CD4-positive, alpha-beta T cell treated with Interferon alpha-2 for 1 hour (primary cell): ENCODE measurements at places on chromosomes 3 and 15.

DNA sequence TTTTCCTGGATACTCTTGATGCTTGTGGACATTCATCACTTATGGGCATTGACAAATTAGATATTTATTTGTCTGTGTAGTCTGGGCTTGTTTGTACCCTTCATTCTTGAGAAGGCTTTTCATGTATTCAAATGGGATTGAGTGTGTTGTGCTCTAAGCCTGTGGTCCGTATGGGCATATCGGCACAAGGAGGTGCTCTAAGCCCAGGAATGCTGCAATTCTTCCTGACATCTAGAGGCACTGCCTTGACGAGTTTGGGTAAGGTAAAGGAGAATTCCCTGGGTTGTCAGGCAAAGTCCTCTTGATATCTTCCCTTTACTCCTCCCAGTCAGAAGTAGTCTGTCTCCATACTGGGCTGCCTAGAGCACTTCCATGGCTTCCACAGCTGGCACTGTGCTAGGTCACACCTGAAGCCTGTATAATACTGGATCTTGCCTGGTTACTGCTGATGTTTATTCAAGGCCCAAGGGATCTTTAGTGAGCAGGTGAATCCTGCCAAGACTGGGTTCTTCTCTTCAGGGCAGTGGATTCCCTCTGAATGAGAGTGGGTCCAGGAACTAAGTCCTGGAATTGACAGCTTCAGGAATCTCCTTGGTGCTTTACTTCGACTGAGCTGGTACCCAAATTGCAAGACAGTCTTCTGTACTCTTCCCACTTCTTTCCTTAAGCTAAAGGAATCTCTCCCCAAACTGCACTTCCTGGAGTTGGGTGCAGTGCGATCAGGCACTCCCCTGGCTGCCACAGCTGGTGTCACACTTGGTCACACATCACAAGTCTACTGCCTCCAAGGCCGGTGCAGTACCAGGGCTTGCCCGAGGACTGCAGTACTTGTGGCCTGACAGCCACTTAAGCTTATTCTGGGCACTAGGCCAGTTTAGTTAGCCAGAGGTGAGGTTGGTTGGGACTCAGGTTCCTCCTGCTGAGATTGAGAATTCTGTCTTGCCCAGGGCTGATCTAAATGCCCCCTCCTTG is 46.0 kb downstream of the GALK2 start:
- DNase-seq: no peak

GRCh38 chr3:123533554-123534159 is 51.2 kb downstream of the HACD2 start:
- no peak for DNase-seq

DNA sequence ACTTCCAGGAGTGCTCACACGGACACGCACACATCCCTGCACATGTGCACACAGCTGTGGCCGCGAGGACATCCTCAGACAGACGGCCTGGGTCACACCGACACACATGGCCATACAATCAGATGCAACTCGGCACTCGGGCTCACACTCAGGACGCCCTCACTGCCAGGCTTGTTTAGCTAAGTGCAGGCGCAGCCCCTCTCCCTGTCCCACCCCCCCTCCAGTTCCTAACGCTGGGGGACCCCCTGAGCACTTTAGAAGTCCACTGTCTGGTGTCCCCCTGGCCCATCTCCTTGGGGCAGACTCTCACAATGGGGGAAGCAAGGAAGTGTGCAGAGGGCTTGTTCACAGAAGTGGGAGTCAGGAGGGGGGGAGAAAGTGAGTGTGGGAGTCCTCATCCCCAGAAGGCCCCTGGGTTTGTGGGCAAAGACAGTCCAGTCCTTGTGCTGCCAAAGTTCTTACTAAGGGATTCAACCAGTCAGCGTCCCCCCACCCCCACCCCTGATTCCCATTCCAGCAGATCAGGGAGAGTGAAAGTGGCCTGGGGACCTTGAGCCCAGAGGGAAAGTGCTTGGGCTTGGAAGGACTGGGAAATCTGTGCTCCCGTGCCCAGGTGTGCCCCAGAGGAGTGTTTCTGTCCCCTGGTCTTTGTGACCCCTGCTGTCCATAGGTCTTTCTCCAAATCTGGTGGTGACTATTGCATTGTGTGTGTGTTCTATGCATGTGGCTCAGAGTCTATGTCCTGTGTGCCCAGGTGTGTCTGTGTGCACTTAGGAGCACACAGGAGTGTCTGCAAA is 767 bp upstream of the GATA2 start:
- DNase-seq: no peak

- no peak for DNase-seq
Observed at GRCh38 chr15:55056500-55056899, 140.2 kb downstream of the RSL24D1 start.

- DNase-seq: no peak
Observed at GRCh38 chr3:41338276-41338675, 139.0 kb downstream of the CTNNB1 start.
